ENCODE measurements at places on chromosomes 7 and 10. TPM values are rescaled to one million over a fixed set of nuclear protein-coding genes. Genes with fewer than 3 reads are reported as not detected.
A peak's percentile ranks its signal among the peaks of the same experiment; 100 is the strongest.

PRR15 gene
- not detected for total RNA-seq

TAF3 gene
- total RNA-seq, result 4.4 TPM

- H3K27me3 ChIP-seq, result no peaks in the 10 kb centered on the region
- no peak overlapping the region for H3K27ac ChIP-seq
- no peaks in the 10 kb centered on the region for H3K36me3 ChIP-seq
- no peak overlapping the region for H3K4me3 ChIP-seq
These were observed 220.0 kb upstream of the TCERG1L start for GRCh38 chr10:131531265-131532190.

AKR1D1 gene
- not detected for total RNA-seq

PRPS1L1 gene
- not detected for total RNA-seq

HKDC1 gene
- 0.06 TPM for total RNA-seq

DNA sequence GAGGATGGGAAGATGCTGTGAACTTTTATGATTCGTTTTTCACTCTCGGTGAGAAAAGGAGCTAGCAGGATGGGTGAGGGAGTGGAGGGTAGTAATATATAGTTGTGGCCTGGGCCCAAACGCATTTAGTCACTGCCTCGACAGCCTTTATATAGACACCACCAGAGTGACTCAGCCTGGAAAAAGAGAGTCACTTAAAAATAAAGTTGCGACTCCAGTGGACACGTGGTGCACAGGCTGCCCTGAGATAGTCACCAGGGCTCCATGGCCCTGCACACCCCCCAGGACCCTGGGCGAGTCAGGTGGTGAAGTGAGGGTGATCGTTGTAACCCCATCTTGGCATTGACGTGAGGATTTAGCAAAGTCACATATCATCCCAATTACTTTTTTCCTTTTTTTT lies 106.7 kb downstream of the CUX1 start:
- H3K27me3 ChIP-seq, result no peaks in the 10 kb centered on the region
- DNase-seq, result peak; percentile 64
- peaks cover 18% of the 10 kb centered on the region for H3K36me3 ChIP-seq
- H3K27ac ChIP-seq, result peak overlapping the region; percentile 57
- H3K4me3 ChIP-seq, result no peak overlapping the region

MOGAT3 gene
- not detected for total RNA-seq

DNA sequence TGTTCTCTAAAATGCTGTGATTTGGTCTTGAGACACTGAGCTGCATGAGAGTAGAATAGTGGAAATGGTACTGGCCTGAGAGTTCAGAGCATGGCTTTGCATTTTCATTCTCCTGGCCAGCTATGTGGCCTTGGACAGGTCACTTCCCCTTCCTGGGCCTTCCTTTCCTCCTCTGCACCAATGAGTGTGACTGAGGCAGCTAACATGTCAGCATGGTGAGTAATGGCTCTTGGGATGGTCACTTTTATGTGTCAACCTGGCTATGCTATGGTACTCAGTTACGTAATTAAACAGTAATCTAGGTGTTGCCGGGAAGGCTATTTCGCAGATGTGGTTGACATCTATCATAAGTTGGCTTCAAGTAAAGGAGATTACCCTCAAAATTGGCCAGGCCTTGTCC lies 109.3 kb downstream of the RTKN2 start:
- H3K27me3 ChIP-seq, result no peaks in the 10 kb centered on the region
- no peak for DNase-seq
- H3K4me3 ChIP-seq, result no peak overlapping the region
- H3K36me3 ChIP-seq, result no peaks in the 10 kb centered on the region
- no peak overlapping the region for H3K27ac ChIP-seq

DNA sequence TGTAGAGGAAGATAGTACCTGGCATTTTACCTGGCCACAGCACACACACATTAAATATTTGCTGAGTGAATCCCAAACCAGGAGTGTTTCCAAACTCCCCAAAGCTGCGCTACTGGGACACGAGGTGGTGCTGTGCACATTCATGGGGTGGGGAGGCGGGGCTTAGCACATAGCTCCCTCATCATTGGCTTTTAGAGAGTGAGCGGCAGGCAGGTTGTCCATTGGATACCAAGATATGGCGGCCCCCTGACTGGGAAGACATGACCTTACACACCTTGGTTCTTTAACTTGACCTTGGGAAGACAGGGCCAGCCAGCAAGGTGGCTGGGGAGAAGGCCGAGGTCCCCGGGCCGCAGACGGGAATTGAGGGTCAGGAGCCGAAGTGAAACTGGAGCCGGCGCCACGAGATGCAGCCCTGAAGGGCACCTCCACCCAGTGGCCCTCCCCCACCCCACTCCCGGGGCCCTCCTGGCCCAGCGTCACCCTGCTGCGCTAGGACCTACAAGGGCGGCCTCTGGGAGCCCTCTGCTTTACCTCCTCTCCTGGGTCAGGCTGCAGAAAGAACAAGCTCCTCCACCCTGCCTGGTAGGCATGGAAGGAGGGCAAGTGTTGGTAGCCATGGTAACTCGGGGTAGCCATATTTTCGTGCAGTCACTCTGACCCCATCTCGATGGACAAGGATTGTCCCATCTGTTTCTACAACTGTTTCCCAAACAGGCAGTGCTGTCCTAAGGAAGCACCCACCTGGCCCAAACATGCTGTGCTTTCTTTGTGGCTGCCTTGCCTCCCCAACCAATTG lies 24.0 kb downstream of the TMEM176A start:
- DNase-seq, result no peak
- no peaks in the 10 kb centered on the region for H3K4me1 ChIP-seq
- H3K27me3 ChIP-seq, result peaks cover 4% of the 10 kb centered on the region
- H3K36me3 ChIP-seq, result no peaks in the 10 kb centered on the region
- H3K4me3 ChIP-seq, result no peak overlapping the region
